ENCODE measurements at places on chromosomes 7 and 10. TPM values are rescaled to one million over a fixed set of nuclear protein-coding genes. Genes with fewer than 3 reads are reported as not detected.
A peak's percentile ranks its signal among the peaks of the same experiment; 100 is the strongest.

The ADAM22 gene
- total RNA-seq: 5.9 TPM

DNA sequence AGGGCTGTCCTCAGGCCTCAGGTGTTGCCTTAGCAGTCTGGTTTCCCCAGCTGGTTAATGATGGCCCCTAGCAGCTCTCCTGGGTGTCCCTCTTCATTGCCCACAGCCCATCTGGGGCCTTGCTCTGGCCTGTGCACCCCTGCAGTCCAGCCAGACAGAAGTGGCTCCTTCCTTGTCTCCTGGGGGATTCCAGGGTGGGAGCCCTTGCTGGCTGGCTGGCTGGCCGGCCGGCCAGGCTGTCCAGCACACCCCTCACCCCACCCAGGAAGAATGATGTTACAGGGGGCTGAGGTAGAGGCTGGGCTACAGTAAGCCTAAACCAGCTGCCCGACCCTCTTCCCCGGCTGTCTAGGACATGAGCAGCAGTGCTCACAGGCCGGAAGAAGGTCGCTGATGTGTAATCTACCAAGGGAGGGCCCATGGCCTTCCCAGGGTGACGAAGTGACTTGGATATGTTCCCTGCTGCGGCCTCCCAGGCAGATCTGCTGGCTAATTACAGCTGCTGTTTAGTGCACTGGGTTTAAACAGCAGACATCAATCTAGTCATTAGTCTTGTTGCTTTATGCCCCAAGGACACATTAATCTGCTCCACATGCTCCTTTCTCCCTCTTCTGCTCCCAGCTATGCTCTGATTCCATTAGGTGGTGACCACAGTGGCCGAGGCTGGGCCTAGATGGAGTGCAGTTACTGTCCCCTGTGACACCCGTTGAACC is 53.8 kb upstream of the LRRC4 start:
- no peak for DNase-seq

The ARHGAP12 gene
- 13.6 TPM for total RNA-seq

DNA sequence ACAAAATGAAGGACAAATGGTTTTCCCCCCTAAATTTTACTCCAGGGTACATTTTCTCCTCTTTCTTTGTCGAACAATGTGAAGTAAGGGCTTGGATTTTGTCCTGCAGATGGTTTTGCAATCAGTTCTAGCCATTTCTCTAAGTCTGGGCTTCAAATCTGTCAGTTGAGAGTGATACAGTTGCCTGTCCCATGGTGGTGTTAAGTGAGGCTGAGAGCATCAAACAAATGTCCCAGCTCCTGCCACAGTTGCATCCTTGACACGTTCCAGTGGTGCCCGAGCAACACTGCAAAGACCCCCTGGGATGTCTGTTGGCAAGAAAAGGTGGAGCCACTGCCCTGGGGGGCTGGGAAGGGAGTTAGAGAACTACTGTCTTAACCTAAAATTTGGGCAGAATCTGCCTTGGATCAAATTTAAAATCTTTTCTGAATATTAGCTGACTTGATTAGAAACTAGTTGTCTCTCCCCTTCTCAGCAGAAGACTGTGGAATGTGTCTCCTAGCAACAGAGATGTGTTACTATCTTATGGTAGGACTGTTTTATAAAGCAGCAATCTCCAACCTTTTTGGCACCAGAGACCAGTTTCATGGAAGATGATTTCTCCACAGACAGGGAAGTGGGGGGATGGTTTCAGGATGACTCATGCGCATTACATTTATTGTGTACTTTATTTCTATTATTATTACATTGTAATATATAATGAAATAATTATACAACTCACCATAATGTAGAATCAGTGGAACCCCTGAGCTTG is 102.0 kb upstream of the STEAP1B start:
- DNase-seq: peak; percentile 48

DNA sequence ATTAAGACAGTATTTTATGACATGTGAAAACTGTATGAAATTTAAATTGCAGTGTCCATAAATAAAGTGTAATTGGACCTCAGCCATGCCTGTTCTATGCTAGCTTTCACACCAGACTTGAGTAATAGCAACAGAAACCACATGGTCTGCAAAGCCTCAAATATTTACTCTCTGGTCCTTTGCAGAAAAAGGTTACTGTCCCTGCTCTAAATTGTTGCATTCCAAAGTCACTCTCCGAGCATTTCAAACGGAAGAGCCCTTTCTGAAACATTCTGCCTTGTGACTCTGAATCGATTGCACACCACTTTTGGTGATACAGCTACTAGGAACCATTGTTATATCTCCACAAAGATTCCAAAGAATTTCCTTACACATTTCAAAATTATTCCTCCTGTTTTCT is 81.0 kb upstream of the STK17A start:
- DNase-seq: no peak

GRCh38 chr7:148060724-148061123 is 529.8 kb upstream of the C7orf33 start:
- DNase-seq: no peak

DNA sequence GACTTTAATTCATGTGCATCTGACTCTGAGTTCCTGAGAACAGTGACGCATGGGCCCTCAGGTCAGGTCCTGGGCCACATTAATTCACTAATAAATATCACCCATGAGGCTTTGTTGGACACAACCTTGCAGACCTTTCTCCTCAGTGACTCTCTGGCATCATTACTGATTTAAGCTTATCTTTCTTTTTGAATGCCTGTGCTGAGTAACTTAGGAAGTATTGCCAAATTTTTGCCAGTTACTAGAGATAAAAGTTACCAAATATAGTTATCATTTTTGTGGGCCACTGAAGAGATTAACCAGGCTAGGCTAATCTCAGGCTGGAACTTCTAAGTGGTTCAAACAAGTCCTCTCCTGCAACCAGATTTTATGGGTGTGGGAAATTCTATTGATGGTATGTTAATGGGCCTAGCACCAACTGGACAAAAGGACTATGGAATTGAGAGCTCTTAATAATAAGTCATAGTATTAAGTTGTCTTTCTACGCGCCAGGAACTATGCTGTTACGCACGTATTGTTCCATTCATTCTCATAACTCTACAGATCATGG is 28.8 kb upstream of the PRTFDC1 start:
- no peak for DNase-seq

GRCh38 chr10:113983552-113983951 is 60.1 kb upstream of the ADRB1 start:
- no peak for DNase-seq

GRCh38 chr7:44796034-44796503 is 412 bp upstream of the PPIA start:
- DNase-seq: peak; percentile 54

GRCh38 chr7:148963583-148964482 is 64.5 kb downstream of the PDIA4 start:
- DNase-seq: peak; percentile 31

DNA sequence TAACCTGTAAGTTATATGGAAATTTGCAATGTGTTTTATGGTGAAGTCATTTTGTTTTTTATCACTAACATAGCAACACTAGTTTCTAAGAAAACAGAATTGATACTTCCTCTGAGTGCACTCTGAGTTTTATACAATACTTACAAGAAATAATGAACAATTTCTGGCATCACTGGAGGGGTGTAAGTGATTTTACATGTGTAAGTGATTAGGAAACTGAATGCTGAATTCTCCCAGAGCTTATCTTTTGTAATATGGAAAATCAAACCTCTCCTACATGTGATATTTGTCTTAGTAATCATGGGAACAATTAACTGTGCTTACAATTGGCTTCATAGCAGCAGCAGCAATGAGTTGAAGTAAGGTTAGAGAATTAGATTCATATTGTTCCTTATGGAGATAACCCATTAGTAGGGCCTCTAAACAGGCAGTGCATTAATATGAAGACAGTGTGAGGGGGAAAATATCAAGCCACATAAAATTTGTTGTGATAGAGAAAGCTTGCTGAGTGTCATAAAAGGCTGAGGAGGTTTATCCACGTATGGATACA is 37.4 kb downstream of the SEMA3C start:
- DNase-seq: no peak

The TSPAN12 gene
- 7.2 TPM for total RNA-seq

DNA sequence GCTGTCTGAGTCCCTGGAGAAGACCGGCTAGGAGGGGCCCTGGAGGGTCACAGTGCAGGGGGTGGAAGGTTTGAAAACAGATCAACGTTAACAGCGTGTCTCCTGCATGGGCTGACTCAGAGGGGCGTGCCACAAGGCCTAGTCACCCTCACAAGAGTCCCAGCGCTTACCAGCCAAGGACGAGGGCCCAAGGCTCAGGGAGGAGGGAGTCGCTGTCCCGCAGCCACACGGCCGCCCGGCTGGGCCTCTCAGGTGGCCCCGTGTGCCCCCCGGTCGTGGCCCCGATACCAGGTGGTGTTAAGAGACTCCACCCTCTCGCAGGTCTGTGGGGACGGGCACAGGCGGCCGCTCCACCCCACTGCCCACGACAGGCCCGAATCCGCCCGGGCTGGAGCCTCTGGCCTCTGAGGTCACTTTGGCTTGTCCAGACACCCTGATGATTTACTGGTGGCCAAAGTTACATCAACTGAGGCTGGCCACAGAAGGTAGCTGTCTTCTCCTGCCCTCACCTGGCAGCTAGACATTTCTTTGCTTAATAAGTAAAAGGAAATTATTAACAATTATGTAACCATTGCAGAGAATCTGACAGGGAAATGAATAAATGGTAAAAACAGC is 34.0 kb downstream of the FAM20C start:
- peak; percentile 47 for DNase-seq

DNA sequence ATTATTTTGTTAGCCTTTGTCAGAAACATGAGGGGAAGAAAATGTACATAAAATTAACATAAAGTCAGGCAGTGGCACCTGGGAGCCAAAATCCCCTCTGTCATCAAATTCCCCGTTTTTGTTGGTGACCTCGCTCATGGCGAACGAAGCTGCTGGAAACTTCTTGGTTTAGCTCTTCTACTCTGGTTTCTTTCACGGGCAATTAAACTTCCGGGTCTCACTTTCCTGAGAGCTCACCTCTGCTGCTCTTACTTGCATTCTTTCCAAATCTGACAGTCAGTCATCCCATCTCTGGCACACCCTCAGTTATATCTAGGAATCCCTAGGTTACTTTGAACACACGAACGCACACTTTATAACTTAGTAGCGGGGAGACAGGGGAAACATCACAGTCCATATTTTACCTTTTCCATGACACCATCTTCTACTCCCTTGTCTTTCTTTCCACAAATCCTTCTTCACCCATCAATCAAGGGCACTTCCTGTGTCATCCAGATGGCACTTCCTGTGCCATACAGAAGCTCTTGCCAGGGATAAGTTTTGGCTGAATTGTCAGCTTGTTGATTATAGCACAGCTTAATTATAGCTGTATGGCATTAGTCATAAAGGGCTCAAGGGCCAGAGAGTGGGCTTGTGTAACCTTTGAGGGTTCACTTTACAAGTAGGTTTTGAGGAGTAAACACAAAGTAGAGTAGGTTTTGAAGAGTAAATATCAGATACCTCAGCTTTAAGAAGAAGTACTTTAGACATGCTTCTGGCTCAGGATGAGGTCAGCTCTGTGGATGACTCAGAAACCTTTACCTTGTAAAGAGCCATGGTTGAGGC is 105.1 kb downstream of the GATA3 start:
- peak; percentile 86 for DNase-seq

DNA sequence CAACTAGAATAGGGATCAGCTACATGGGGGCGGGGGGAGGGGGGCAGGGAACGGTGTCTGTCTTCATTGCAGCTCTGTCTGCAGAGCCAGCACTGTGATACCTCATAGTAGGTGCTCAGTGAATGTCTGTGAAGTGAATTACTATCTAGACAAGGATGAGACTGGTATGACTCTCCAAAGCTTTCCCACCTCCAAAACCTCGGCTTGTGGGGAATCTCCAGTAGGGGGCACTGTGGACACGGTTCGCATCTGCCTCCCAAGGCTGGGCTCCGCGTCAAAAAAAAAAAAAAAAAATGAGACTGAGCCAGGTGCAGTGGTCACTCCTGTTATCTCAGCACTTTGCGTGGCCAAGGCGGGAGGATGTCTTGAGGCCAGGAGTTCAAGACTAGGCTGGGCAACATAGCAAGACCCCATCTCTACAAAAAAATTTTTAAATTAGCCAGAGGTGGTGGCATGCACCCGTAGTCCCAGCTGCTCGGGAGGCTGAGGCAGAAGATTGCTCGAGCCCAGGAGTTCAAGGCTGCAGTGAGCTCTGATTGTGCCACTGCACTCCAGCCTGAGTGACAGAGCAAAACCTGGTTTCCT is 9.6 kb downstream of the TRIM56 start:
- DNase-seq: peak; percentile 72

DNA sequence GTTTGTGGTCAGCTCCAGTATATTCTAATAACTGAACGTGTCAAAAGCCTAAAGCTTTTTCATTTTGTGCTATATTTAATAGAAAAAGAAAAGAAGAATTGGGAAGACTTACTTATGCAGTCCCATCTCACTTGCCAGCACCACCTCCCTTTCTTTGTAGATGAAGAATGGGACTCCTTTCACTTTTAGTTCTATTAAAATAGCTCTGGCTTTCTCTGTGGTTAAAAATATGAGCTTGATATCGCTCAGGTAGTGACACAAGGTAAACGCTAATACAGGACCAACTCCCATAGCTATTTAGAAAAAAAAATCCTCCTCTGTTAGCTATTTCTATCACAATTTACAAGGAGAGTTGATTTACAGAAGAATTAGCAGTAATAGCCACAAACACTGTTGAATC is 176.8 kb downstream of the PDE1C start:
- no peak for DNase-seq

The RSPH10B gene
- not detected for total RNA-seq

- no peak for DNase-seq
These were observed 5.2 kb downstream of the DLG5 start for GRCh38 chr10:77921395-77921794.

DNA sequence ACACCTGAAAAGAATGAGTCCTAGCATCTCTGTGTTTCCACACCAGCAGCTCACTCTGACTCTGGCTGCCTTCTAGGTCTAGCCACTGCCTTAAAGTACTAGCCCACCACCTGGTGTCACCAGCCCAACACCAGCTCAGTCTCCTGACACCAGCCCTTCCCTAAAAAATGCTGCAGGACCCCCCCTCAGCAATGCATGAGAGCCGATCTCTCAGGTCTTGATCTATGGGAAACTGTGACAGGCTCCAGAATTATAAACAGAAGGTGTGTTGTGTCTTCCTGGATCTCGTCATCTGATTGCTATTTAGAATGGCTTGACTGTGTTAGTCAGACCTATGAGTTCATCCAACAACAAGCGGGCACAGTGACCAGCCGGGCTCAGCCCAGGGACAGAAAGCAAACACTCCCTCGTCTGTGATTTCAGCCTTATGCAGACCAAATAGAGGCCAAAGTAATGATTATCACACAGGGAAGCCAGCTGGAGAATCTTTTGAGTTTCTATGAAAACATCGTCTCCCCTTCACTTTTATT is 66.6 kb downstream of the CUBN start:
- peak; percentile 81 for DNase-seq

DNA sequence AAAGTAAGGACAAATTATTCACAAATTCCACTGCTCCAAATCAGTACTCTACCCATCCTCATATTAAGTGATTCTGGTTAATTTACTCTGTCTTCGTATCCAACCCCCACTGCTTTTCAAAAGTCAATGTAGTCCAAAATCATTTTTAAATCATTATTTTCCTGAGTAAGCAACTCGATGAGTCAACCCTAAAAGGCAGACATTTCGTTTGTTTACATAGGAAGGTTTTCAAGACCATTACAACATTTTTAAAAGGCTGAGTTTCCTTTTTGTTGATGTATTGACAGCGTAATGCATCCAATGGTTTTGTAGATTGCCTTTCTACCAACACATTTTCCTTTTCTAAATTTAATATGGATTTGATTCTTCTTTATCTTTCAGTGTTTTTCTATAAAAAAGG is 523.0 kb upstream of the ANKRD30A start:
- peak; percentile 98 for DNase-seq

GRCh38 chr10:79234391-79235315 is 112.6 kb upstream of the PPIF start:
- DNase-seq: peak; percentile 83

The SGPL1 gene
- 101 TPM for total RNA-seq

GRCh38 chr10:21604651-21605050 is 70.6 kb downstream of the MLLT10 start:
- DNase-seq: no peak

All from PC-3 (cell line).